ENCODE measurements at places on chromosomes 11 and 22.

DNA sequence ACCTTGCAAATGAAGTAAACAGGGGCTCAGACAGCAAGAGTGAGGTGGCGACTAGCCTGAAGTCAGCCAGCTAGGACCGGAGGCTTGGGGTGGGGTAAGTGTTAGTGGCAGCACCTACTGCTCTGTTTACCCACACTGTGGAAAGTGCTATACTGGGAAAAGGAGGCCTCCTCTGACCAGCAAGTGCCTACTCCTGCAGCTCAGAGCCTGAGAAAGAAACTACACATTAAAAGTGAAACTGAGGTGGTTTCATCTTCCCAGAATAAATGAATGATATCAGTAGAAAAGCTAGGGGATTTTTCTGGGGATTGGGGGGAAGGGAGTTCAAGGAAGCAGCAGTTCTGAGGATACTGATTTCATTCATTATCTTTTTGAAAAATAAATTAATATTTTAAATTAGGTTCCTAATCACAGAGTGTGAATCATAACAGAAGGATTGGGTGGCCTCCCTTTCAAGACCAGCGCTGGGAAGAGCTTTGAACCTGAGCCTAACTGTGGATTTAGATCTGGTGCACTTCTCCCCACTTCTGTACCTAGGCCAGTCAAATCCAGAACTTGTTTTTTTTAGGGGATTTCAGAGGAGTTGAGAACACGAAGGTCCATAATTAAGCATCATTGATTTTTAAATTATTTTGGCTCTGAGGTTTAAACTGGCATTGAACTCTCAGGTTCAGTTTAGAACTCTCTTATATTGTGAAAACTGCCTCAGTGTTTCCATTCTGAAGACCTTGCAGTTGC, 48.1 kb upstream of the GRAMD1B start:
- no peak for DNase-seq

- no peak for DNase-seq
Observed at GRCh38 chr11:15903246-15903645, 453.1 kb downstream of the SOX6 start.

DNA sequence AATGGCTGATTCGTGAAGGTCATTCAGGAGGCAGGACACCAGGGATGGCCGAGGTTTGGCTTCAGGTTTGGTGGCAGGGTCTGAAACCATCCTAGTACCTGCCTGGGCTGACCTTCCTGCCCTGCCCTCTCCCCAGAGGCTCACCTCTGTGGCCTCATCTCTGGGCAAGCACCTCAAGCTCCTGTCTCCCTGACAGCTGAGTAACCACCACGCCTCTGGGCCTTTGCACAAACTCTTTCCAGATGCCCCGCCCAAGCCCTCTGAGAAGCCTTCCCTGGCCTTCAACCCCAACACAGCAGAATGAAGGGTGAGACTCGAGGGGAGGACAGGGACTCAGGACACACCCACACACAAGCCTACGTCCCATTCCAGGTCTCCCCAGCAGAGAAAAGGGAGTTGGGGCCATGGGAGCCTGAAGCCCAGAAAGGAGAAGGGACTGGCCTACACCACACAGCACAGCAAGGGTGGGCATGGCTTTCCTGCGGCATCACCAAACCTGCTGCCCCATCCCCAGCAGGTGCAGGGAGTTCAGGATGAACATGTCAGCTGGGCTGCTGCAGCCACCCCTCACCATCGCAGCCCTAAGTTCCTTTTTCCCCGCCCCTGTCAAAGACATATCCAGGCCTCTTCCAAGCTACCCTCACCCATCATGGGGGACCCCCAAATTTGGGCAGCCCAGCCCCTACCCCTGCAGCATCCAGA, 2.4 kb downstream of the SHISA8 start:
- no peak for DNase-seq

- no peak for DNase-seq
Observed at GRCh38 chr11:26510756-26511155, 61.3 kb downstream of the MUC15 start.

- no peak for DNase-seq
Observed at GRCh38 chr11:16763746-16764145, 25.3 kb downstream of the C11orf58 start.

DNA sequence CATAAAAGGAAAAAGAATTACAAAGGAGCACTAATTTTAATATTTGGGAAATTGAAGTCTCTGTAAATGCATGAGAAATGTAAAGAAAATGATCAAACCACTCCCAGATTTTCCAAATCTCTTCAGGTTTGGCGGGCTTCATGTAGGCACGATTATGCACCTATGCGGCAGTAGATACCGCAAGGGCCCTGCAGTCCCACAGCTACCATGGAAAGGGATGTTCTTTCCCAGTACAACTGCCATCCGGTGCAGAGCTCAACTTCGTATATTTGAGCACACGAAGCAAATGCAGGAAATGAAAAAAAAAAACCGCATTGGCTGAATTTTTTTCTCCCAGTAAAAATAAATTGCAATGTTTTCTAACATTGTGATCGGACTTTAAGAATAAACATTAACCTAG, 1.4 kb downstream of the SLC17A6 start:
- DNase-seq: no peak

- no peak for DNase-seq
Observed at GRCh38 chr11:93350835-93351234, 20.3 kb downstream of the DEUP1 start.

- DNase-seq: peak; percentile 62
Observed at GRCh38 chr11:2443881-2444820, at the start of gene TRPM5. TSS of gene TRPM5 (minus strand) at chr11:2444514. CDS start at chr11:2423036, 21,478 bp downstream.

GRCh38 chr11:77815459-77815858, 5.1 kb downstream of the RSF1 start:
- no peak for DNase-seq

GRCh38 chr11:134576721-134577171, 164.7 kb upstream of the B3GAT1 start:
- DNase-seq: no peak

DNA sequence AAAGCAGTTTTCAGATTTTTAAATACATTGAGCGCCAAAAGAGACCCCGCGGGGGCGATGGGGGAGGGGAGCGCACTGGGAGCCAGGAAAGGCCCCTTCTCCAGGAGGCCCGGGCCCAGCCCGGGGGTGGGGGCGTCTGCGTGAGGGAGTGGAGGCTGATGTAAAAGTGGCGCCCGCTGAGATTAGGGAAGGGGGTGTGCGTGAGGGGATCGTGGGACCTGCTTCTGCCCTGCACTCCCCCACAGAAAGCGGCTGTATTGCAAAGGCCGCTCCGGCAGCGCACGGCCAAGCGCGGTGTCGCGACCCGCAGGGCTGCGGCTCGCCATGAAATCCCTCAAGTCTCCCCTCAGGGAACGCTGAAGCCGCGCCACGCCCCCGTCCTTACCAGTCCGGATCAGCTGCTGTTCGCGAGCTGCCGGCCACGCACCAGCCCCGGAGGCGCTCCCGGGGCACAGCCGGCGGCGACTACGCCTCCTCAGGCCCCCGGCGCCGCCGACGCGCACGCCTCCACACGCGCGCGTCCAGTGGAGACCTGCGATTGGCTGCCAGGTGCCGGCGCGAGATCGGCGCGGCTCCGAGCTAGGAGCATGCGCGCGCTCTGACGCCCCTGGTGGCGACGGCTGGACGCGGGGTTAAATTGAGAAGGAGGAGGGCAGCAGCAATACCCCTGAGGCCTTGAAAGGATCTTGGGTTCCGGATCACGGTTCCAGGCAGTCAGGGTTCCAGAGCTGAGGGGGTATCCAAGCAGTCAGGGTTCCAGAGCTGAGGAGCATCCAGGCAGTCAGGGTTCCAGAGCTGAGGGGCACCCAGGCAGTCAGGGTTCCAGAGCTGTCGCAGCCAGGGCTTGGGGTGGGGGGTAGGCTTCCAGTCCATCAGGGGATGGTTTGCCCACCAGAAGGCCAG, at the start of gene ZNF280B:
TSS of gene ZNF280B (minus strand) at position 469 of the 903 bp plus-strand sequence. CDS start 19,344 bp downstream, outside the sequence.
- peak; percentile 82 for DNase-seq

DNA sequence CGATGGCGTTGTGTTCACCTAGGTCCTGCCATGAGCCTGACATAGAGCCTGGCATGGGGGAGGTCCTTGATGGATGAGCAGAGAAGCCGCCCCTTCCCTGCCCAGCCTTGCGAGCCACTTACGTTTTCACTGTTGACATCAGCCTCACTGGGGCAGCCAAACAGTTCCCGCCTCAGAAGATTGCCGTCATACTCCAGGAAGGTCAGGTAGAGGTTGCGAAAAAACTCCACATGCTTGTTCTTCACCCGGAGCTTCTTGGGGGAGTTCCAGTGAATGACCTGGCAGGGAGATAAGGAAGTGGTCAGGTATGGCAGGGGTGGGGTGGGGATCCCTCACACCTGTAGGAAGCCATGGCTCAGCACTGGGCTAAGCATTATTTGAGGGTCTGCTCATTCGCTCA, 279.3 kb upstream of the SYN3 start:
- no peak for DNase-seq

GRCh38 chr11:79344753-79345294, 96.0 kb downstream of the TENM4 start:
- no peak for DNase-seq

DNA sequence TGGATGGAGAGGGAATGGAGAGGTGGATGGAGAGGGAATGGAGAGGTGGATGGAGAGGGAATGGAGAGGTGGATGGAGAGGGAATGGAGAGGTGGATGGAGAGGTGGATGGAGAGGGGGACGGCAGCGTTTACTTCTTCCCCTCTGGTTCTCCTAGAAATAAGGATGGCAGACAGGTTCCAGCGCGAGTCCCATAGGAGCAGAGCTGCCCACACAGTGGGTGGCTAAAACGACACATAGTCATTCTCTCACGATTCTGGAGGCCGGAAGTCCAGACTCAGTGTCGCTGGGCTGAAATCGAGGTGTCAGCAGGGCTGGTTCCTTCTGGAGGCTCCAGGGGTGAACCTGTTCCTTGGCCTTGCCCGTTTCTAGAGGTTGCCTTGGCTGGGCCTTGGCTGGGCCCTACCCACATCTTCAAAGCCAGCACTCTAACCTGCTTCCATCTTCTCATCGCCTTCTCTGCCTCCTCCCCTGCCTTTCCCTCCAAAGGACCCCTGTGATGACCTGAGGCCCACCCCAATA, 12.7 kb upstream of the CTSD start:
- DNase-seq: no peak

DNA sequence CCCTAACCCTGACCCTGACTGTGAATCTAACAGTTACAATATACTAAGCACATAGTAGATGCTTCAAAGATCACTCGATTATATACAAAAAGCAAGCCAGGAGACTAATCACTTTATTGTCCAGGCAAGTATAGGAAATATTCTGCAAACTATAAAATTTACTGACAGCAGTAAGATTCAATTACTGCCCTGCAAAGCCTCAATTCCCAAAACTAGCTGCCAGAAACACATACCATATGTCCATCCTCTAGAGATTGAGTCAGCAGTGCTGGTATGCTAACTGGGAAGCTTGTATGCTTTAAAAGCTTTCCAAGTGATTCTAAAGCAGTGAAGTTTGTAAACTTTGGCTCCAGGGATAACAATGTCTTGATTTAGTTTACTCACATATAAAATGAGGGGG, 26.1 kb downstream of the CSTF3 start:
- DNase-seq: no peak
